ENCODE measurements at places on chromosomes 6 and 20.

DNA sequence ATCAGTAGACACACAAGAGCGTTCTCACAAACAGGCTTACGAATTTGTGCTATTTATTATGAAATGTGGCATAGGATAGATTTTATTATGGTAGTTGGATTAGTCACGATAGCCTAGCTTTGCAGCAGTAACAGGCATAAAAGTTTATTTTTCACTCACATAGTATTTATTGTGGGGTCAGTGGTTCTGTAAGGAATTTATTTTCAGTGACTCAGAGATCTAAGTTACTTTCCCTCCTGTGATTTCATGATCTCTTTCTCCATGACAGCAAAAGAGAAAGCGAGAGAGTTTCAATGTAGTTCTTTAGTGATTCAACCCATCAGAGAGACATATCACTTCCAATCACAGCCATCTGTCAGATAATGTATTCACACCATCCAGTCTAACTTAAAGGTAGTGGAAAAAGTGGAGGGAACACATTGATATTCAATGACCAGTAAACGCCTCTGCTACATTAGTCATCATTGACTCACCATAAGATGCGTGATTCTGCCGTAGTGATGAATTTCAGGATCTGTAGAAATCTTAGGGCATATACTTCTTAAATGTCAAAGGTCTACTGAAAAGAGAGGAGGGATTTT lies 605.5 kb downstream of the HDGFL1 start:
- DNase-seq: no peak

- DNase-seq: no peak
These were observed 141.5 kb upstream of the AGPAT4 start for GRCh38 chr6:161415302-161415855.

DNA sequence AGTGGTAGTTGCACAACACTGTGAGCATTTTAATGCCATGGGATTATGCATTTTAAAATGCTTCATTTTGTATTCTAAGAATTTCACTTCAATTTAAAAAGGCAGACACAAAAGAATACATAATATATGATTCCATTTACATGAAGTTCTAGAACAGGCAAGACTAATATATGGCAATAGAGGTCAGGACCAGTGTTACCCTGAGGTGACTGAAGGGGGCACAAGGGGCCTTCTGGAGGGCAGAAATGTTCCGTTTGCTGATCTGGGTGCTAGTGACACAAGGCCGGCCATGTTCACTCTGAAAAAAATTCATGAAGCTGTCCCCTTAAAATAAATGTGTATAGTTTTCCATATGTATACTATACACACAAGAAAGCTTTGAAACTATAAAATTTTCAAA lies 28.5 kb downstream of the TASP1 start:
- no peak for DNase-seq

DNA sequence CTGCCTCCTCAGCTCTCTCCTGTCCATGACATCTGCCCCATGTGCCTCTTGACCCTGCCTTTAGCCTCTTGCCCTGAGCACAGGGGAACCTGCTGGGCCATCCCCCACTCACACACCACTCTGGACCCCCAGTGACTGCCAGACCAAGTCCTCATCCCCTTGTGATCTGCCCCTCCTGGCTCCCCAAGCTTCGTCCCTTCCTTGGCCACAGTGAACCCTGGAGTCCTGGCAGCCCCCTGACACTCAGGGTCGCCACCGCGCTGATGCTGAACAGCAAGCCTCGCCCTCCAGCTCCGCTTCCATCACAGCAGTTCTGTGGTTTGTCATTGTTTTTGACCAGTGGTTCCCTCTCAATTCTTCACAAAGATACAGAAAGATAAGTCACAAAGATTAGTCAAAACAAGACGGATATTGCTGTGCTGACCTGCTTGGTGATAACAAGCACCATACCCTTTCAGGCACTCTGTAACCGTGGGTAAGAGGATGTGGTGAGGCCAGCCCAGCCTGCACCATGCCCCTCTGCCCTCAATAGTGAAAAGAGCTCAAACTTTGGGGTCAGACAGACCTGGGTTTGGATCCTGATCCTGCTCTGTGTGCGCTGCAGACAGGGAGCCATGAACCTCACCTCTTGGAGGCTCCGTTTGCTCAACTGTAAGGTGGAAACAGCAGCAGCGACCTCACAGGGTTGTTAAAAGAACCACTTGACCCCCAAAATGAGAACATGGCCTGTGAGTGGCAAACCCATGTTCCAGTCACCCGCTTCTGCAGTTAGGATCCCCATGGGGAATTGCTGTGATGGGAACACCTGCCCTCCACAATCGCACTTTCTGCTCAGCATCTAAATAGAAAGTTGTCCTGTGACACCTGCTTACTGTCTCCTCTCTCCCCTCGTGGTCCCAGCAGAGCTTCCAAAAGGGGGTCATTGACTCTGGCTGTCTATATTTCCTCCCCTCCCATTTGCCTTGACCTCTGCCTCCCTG lies 114.5 kb downstream of the TOX2 start:
- DNase-seq: no peak

- no peak for DNase-seq
These were observed 73.1 kb downstream of the ANKRD60 start for GRCh38 chr20:58155148-58155925.

DNA sequence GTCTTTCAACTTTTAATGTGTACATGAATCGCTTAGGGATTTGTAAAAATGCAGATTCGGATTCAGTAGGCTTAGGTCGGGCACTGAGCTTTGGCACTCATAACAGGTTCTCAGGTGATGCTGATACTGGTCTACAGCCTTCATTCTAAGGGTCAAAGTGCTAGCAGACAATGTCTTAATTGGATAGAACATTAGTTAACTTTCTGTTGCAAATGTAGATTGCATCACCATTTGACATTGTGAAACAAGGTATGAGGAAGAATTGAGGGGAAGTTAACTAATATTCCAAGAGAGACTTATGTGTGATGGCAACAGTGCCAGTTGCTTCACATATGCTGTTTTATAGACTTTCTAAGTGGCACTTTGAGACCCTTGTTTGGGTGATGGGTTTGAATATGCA lies 86.9 kb downstream of the MLIP start:
- DNase-seq: no peak

DNA sequence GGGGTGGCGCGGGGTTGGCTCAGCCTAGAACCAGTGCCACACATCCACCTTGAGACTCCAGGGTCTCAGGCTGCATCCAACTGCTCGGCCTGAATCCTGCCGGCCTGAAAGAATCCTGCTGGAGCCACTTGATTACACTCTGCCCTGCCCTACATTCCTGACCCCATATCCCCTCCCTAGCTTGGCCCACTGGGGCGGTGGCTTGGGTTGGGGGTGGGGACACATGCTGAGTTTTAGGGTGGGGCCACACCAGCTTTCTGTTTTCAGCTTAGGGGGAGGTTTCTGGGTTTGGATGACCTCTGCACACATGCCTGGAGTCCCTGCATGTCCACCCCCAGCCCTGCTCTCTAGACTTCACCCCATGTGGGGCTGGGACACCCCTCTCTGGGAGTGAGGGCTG lies 6.8 kb downstream of the ITPR3 start:
- no peak for DNase-seq

- no peak for DNase-seq
These were observed 5.3 kb upstream of the HIVEP2 start for GRCh38 chr6:142950291-142950690.

GRCh38 chr6:105388392-105388791 lies 14.5 kb downstream of the PREP start:
- no peak for DNase-seq

DNA sequence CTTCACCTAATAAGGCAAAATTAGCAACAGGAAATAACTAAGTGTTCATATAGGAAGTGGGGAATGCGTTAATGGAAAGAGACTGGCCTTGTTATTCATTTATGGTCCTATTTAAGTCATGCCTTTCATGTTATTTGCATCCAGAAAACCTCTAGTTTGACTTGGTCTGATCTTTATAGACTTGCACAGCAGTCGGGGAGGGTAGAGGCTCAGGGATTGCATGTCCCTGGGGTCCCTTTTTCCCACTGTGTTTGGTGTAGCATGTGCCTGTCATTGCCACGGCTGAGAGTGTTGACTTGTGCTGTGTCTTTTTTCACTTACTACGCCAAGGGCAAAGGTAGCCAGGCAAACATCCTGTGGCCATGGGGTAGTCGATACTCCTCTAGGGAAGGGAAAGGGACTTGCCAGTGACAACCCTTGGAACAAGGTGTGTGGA lies 105.4 kb upstream of the RIN2 start:
- DNase-seq: no peak

DNA sequence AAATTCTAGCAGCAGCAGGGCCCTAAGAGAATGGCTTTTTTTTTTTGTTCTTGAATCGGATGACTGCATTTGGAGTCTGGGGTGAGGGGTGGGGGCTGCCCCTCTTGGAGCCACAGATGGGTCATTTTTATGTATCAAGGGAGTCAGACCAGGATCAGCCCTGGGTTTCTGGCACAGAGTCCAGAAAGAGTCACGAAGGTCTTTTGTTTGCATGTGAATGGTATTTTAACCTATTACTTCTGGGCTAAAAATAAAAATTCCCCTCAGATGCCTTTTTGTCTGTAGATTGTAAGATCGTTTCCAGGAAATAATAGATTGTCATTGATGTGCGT lies 72.5 kb downstream of the PHACTR3 start:
- no peak for DNase-seq

DNA sequence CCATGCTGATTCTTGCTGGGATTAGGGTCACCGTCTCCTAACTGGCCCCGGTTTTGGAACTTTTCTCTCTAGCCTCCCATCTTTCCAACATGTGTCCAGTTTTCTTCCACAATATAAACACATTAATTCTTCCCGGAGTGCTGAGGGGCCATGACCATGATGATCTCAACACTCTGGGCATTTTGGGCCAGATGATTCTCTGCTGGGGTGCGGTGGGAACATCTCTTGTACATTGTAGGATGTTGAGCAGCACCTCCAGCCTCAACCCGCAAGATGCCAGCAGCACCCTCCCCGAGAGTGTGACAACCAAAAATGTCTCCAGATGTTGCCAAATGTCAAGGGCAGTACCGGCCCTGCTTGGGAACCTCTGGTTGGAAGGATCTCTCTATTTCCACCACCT lies 164.8 kb downstream of the TFAP2C start:
- DNase-seq: no peak

DNA sequence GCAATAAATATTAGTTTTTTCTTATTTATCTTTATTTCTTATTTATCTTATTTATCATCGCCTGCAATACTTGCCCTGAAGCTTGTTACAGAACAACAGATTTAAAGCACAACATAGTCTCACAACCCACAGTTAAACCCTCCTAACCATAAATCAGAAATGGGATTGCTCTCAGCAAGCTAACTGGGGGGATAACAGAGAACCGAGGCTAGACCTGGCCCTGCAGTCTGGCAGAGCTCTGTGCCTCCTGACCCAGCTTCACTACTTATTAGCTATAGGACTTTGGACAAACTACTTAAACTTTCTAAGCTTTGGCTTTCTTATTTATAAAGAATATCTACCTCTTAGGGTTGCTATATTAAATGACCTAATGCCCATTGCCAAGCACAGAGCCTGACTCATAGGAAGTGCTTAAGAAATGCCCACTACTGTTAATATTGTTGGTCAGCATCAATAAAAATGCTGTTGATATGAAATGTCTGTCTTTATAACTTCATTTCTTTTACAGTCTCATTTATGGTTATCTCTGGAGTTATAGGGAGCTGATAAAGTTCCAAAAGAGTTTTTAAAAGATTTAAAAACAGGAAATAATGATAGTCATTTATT lies 87.9 kb upstream of the BEND6 start:
- DNase-seq: no peak

- DNase-seq: no peak
These were observed 658 bp downstream of the RIN2 start for GRCh38 chr20:19758501-19759331.

DNA sequence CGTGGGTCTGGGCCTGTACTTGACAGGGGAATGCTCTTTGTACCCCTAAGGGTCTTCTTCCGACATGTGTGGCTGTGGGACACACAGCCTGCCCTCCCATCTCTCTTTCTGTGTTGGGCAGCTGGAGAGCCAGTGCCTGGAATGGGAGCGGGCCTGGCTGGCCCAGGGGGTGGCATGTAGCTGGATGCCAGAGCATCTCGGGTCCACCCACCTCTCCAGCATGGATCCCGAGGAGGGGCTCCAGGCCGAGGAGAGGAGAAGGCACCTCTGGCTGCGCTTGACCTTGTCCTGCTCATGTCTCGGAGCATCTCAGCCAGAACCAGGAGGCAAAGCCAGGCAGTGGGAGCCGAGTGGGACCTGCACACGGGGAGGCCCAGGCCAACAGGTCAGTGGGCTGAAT lies 16.0 kb downstream of the CDH4 start:
- DNase-seq: no peak

GRCh38 chr6:46412662-46413061 lies 78.6 kb downstream of the RCAN2 start:
- no peak for DNase-seq

GRCh38 chr20:32539026-32539816 lies 45.9 kb downstream of the NOL4L start:
- DNase-seq: no peak

- DNase-seq: no peak
These were observed 437.6 kb downstream of the PRKN start for GRCh38 chr6:162289972-162290371.

DNA sequence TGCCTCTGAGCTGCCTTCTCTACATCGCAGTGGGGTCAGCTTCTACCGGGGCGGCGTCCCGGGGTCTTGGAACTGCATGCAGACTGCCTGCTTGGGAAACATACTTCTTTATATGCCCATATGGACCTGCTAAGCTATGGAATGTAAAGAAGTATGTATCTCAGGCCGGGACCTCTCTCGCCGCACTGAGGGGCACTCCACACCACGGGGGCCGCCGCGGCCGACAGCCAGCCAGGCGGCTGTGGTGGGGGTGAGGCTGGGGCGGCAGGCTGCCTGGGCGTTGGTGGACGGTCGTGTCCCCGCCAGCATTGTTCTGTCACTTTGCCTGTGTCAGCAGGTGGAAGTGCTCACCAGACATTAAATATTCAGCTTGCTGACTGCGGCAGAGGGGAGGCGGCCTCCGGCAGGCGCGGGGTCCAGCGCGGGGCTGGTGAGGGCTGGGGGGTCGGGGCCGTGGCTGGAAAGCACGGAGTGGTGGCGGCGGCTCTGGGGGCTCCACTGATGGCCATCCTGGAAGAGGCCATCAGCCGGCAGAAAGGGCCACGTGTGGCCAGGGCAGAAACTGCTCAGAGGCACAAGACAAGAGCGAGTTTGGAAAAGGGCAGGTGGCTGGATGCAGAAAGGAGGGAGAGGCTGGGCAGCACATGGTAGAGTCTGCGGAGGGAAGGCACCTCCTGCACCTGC lies 78.6 kb upstream of the GATA5 start:
- DNase-seq: no peak

- DNase-seq: no peak
These were observed 17.4 kb downstream of the ADGRF4 start for GRCh38 chr6:47715782-47716181.

- DNase-seq: no peak
These were observed 862.3 kb upstream of the FLRT3 start for GRCh38 chr20:15199698-15200097.

- DNase-seq: no peak
These were observed 37.6 kb upstream of the MPC1 start for GRCh38 chr6:166420351-166420750.

- DNase-seq: no peak
These were observed 111.9 kb downstream of the SLC23A2 start for GRCh38 chr20:4889446-4889845.

DNA sequence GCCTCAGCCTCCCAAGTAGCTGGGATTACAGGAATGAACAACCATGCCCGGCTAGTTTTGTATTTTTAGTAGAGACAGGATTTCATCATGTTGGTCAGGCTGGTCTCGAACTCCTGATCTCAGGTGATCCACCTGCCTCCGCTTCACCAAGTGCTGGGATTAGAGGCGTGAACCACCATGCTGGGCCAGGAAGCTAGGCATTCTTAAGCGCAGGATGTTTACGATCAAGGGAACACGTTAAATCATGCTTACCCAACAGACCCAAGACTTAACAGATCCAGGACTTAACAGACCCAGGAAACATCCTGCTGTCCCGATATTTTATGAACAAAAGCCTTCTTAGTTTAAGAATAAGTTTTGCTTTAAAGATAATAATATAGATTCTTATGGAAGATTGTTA lies 9.1 kb downstream of the PTGIS start:
- DNase-seq: no peak
